ENCODE measurements at places on chromosomes 5 and 9.

GRCh38 chr9:5721279-5722087 is 92.6 kb downstream of the RIC1 start:
- DNase-seq = no peak

DNA sequence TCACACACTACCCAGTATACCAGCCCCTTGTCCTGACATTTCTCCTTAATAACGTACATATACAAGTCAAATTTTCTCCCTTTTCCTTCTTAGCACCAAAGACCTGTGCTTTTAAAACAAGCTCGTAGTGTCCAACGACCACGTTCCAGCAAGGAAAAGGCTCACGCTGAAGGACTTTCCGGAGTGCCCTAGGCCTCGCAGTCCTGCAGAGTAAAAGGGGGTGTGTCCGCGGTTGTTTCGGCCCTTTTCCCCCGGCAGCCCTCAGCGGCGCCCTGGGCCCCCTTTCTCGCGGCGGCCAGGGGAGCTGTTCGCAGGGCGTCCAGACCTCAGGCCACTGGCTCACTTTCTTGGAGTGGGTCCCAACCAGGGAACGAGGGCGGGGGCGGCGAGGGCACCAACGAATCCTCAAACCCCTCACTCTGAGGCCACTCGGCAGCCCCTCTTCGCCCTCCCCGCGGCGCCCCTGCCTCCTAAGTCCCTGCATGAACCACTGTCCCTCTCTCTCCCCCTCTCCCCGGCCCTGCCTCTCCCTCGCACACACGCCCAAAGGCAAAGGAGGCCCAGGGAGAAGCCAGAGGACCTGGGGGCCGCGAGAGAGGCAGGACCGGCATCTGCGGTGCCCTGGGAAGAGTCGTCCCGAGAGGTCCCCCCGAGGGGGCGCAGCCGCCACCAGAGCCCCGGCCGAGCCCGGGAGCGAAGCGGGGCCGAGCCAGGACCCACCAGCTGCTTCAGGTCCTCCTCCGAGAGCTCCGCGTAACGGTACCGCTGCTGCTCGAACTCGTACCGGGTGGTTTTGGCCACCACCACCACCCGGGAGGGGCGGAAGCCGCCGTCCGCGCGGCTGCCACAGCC is 720 bp downstream of the NADK2 start:
- DNase-seq = peak; percentile 56

DNA sequence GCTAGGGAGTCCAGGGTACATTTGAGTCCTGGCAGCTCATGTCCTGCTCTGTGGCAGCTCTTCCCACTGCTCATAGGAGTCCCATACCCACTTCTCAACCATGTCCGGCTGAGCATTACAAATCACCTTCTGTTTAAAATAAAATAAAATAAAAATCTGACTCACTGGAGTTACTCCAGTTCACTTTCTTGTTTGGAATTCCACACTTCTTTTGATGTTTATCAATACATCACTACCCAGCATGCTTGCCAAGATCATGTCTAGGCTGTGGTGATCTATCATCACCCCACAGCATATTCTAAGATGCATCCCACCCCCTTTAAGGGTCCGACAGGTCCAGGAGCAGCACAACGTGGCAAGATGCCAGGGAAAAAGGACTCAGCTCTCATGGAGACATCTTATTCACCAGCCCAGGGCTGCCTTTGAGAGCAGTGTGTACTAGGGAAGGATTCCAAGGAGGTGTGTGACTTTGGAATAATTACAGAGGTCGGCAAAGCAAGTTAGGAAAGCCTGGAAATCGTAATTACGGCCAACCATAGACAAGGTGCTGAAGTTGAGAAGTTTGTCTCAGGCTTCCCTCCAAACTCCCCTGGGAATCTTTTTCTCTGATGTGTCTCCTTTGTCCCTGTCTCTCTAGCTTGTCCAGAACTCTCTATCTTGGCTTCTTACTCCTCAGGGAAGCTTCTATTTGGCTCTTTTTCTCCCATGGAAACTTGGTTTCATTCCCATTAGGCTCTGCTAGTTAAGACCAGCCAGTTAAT is 111.4 kb upstream of the SLC1A3 start:
- DNase-seq = no peak

DNA sequence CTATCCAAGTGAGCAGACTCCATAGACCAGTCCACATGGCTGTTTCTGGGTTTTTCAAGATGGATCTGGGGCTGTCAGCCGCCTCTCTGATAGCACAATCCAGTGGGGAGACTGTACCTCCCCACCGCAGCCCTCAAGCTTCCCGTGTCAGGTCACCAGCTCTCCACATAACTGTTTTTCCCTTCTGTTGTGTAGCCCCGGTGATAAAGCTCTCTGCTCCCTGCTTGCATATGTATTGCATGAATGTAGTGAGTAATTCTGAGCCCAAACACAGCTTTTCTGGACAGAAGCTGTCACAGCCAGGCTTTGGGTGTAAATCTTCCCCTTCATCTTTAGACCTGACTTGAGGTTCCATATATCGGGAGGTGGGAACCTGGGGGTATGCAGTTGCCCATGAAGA is 23.1 kb upstream of the CFAP157 start:
- no peak for DNase-seq

DNA sequence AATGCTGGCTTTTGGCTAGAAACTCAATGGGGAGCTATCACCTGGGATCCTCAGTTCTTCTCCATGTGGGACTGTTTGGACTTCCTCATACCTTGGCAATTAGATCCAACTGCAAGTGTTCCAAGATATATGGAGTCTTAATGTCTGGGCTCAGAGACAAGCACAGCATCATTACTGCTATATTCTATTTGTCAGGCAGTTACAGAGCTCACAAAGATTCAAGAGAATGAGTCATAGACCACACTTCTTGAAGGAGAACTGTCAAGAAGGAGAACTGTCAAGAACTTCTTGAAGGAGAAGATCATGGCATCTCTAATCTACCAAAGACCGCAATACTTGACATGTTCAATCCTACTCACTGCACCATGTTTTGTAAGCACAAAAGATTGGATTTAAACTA is 106.8 kb upstream of the NREP start:
- DNase-seq = no peak

- DNase-seq = no peak
Observed at GRCh38 chr9:78215706-78216105, 20.2 kb upstream of the CEP78 start.

DNA sequence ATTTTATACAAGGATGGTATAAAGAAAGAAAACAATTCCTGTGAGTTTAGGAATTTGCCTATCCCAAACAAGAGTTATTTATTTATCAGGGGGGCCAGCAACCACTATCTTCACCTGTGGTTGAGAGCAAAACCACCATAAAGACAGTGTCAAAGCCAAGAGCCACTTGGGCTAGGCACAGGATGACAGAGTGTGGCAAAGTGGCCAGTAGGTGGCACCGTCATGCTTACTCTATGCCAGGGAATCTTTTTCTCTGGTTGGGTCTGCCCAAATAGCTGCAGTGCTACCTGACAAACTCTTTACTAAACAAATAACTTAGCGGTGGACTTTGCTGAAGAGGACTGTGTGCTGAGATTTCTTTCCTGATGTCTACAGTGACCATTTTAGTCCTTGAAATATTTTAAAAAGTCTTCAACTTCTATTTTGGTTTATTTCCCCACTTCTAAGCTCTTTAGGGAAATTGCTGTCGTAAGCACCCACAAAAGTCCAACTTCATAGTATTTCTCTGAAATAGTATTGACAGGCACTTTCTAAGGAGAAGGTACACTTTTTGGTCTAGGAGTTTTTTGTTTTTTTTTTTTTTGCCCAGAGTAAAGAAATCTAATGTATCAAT is 285.0 kb downstream of the RFX3 start:
- peak; percentile 77 for DNase-seq

GRCh38 chr9:106634183-106634582 is 228.8 kb upstream of the ZNF462 start:
- DNase-seq = no peak

DNA sequence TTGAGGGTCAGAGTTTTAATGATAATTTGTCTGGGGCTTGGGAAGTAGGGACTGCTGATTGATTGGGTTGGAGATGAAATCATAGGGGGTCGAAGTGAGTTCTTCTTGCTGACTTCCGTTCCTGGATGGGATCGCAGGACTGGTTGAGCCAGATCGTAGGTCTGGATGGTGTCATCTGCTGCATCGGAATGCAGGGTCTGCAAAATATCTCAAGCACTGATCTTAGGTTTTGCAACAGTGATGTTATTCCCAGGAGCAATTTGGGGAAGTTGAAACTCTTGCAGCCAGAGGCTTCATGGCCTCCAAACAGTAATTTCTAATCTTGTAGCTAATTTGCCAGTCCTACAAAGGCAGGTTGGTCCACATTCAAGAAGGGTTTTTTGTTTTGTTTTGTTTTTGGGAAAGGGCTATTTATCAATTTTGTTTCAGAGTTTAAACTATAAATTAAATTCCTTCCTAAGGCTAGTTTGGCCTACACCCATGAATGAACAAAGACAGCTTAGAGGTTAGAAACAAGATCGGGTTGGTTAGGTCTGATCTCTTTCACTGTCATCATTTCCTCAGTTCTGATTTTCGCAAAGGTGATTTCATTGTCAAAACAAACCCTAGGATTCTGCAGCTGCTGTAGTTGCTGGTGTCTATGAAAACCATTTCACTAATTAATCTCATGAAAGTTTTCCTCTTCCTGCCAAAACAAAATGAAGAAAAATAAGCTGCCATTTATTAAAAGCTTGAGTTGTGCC is 388.0 kb downstream of the TMEM232 start:
- no peak for DNase-seq

DNA sequence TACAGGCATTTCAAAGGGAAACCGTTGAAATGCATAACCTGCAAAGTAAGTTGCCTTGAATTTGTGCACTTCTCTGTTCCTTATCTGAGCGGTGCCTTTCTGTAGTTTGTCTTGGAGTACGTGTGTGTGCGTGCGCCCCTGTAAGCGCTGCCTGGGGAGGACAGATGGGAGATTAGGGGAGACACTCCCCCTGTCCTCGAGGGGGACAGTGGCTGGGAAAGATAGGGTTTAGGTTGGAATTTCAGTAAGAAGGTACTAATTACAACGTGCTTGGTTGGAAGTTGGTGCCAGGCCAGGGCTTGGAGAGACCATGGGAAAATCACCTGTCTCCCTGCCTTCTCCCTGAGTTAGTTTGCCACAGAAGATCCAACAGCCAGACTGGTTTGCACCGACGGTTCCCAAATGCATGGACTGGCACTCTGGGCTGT is 73.2 kb downstream of the PIK3R1 start:
- DNase-seq = no peak

DNA sequence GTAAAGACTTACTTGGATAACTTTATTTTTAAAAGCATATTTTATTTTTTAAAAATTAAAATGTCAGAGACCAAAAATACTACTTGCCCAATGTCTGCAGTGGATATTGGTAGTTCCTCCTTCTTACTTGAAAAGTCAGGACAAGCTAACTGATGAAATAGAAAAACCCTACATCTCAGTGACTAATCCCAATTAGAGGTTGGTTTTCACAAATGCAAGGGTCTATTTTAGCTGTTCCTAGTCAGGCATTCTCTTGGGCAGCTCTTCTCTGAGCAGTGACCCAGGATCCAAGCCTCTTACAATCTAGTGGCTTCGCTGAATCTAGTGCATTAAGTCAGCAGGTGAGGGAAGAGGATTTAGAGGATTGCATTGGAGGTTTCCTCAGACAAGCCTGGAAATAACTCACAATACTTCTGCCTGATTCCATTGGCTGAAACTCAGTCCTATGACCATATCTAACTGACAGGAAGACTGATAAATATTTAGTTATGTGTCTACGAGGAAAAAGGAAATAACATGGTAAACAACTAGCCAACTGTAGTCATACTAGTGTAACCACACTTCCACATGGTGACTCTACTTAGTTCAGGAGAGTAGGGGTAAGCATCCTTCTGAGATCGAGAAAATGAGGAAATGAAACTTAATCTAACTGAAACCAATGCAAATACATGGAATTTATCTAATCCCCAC is 34.2 kb upstream of the MIER3 start:
- no peak for DNase-seq

DNA sequence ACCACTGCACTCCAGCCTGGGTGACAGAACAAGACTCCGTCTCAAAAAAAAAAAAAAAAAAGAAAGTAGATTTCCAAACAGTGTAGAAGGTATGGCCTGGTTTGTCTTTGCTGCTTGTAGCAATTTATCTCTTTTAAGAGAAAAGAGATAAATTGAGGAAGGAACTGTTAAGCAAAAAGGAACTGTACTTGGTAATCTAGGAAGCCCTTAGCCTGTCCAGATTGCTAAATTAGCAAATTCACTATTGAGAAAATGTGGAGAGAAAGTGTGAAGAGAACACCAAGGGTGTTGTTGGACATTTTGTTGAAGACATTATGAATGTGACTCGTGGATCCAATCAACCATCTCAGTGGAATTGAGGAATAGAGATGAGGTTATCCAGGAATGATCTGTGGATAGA is 13.0 kb upstream of the SUSD3 start:
- no peak for DNase-seq

GRCh38 chr5:131749723-131750470 is 46.9 kb downstream of the FNIP1 start:
- no peak for DNase-seq

DNA sequence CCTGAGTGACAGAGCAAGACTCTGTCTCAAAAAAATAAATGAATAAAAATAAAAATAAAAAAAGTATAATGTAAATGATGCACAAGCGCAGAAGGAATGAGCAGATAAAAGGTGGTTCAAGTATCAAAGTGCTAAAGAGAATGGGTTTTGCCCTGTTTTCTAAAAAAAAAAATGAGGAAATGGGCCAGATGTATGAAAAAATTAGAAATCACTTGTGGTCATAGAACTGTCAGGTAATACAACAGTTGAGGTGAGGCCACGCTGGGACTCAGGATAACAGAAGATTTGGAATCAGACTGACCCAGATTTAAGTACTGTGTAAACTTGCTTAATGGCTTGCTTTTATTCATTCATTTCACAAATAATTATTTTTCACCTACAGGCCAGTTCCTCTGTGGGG is 69.8 kb downstream of the MAPKAP1 start:
- DNase-seq = no peak

DNA sequence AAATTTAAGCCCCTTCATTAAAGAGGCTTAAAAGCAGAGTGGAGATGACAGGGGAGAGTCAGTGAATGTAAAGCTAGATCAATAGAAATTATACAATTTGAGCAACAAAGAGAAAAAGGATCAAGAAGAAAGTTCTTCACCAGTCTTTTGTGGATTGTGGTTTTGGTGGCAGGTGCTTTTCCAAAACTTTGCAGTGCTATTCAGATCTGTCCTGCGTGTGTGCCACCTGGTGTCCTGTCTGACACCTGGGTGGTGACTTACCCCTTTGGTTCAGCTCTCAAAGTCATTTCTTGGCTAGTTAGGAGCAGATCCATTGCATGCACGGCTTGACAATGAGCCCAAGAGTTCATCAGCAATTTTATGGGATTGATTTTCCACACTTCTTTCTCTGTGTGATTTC is 69.4 kb downstream of the SREK1 start:
- DNase-seq = no peak

- no peak for DNase-seq
Observed at GRCh38 chr9:136474974-136475865, 7.6 kb downstream of the SEC16A start.

- DNase-seq = no peak
Observed at GRCh38 chr5:142295084-142295758, 29.6 kb downstream of the SPRY4 start.

GRCh38 chr5:180785121-180785781 is 17.4 kb downstream of the MGAT1 start:
- no peak for DNase-seq

GRCh38 chr9:95478335-95478734 is 38.4 kb downstream of the PTCH1 start:
- no peak for DNase-seq
